ENCODE measurements at places on chromosomes 5 and 9.

DNA sequence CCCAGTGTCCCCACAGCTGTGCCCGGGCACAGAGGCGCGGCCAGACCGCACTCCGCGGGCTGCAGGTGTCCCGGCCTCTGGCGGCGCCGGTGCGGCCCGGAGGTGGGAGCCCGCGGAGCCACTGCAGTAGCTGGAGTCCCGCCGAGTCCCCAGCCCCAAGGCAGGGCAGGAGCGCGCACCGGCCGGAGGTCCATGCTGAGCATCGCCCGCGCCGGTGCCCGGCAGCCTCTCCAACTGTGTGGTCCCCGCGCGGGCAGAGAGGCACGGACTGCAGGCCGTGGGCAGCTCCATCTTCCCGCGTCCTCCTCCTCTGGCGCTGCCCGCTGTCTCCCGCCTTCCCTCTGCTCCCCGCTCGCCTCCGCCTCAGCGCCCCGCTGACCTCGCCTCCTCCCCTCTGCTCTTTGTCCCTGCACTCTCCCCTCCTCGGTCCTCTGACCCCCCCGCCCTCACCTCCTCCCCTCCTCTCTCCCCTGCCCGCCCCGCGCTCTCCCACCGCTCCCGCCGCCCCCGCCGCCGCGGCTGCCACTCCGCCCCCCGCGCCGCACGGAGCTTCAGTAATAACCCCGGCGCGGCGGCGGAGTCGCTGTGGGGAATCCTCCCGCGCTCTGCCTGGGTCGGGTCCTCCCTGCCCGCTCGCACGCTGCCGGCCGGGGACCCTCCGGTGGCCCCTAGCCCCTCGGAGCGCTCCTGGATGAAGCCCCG is at the start of gene ADAMTS16:
TSS of gene ADAMTS16 (plus strand) at position 554 of the 702 bp plus-strand sequence. CDS start at position 692, 138 bp downstream.
- no peak for DNase-seq

- no peak for DNase-seq
These were observed 983.7 kb upstream of the CDH6 start for GRCh38 chr5:30209755-30210154.

GRCh38 chr5:160496334-160496733 is 74.7 kb downstream of the PTTG1 start:
- no peak for DNase-seq

DNA sequence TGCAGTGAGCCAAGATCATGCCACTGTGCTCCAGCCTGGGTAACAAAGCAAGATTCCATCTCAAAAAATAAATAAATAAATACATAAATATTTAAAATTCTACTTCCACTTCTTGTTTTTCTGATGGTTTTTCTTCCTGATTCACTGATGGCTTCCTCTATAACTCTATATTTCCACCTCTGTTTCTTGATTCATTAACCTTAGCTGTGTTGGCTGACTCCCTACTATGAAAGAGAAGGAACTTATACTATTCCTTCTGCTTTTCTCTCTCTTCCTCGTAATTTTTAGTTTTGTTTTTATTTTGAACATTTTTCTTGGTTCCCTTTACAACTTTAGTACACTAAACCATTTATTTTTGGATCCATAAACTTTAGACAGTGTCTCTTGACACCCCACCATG is 103.5 kb downstream of the MAMDC2 start:
- no peak for DNase-seq

GRCh38 chr9:115295734-115296133 is 177.8 kb upstream of the TNC start:
- no peak for DNase-seq

GRCh38 chr9:100472788-100473275 is at the start of gene TMEFF1:
TMEFF1 (plus strand) TSS chr9:100473149; CDS start chr9:100473545, 396 bp downstream.
- no peak for DNase-seq

DNA sequence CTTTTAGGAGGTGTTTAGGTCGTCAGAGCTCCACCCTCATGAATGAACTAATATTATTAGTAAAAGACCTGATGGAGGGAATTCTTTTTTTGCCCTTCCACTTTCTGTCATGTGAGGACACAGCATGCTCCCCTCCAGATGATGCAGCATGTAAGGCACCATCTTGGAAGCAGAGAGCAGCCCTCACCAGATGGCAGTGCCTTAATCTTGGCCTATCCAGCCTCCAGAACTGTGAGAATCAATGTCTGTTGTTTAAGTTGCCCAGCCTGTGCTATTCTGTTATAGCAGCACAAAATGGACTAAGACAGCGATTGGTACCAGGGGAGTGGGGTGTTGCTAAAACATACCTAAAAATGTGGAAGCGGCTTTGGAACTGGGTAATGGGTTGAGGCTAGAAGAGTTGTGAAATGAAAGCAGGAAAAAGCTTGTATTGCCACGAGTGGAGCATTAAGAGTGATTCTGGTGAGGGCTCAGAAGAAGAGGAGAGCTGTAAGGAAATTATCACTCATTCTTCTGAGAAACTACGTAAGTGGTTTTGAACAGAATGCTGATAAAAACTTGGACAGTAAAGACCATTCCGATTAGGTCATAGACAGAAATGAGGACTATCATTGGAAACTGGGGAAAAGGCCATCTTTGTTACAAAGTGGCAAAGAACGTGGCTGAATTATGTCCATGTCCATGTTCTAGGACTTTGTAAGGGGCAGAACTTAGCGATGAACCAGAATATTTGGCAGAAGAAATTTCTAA is 28.6 kb downstream of the PTPDC1 start:
- no peak for DNase-seq

GRCh38 chr5:175516933-175517823 is 38.8 kb downstream of the SFXN1 start:
- no peak for DNase-seq

DNA sequence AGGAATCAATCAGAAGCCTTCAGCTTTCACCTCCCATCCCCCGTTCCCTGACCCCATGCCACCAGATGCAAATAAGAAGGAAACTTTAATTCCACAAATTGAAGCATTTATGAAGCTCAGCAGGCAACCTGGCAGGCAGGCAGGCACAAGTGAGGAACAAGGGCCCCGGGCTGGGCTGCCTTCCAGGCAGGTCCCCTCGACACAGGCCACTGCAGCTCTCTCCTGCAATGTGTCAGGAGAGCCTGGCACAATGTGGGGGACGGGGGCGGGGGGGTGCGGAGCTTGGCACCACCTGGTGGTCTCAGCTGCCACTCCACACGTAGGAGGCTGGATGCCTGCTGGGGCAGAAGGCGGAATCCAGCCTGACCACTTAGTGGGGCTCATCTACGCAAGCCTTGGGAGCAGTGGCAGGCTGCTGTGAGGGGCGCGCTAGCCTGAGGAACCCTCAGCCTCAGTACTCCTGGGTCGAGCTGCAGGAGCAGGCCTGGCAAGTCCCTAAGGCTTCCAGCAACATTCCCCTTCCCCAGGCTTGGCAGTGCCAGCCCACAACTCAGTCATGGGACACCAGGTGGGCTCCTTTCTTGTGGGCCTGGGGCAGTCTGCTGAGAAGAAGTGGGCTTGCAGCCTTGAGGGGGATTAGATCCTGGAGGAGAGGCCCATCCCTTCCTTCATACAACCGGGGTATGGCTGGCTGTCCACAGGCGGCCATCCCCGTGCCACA is 50.2 kb upstream of the KCNMB1 start:
- no peak for DNase-seq

DNA sequence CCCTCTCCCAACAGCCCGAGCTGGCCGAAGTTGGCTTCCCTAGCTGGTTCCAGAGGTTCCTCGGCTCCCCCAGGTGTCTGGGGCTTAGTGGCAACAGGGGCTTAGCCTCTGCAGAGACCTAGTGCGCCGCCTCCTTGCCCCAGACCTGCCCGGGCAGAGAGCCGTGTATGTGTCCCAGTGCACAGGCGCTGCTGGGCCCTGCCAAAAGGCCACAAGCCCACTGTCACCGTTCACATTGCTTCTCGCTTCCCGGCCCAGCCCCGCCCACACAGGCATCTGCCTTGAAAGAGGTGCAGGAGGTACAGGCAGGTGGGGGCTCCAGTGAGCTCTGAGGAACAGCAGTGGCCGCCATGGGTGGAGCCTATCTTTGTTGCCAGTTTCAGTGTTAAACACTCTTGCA is 2.5 kb upstream of the CACFD1 start:
- DNase-seq, result no peak

GRCh38 chr5:52821901-52822300 is 34.2 kb downstream of the ITGA1 start:
- no peak for DNase-seq

- no peak for DNase-seq
These were observed 968.8 kb downstream of the TLE1 start for GRCh38 chr9:80720579-80720978.
